NT2/D1 (cell line): ENCODE measurements at places on chromosomes 6 and 20.

DNA sequence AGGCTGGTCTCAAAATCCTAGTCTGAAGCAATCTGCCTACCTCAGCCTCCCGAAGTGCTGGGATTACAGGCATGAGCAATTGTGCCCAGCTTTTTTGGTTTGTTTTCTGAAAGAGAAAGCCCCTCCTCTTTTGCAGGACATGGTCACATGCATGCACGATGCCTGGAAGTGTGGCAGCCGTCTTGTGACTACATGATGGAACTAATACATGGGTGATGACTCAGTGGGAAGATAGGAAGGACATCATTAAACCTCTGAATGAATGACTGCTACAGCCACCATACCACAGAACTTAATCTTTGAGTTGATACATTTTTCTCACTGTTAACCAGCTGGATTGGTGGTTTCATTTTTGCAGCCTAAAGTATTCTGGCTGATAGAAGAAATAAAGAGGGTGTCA lies 13.4 kb upstream of the CTNNBL1 start:
- no peak for DNase-seq

DNA sequence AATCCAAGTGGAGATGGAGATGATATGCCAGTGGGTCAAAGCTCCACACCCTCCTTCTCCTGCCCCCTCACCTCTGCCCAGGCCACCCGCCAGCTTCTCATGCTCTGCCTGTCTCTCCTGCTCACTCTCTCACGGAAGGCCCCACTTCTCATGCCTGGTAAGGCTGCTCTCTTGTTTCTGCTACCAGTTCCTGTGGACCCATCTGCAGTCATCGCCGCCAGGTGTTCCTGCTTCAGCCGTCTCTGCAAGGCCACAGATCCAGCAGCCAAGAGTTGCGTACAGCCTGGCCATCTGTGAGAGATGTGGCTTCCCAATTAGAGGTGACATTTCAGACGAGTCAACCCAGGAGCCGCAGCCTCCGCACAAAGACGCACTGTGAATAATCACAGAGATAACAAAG lies 40.8 kb upstream of the NXT1 start:
- no peak for DNase-seq

DNA sequence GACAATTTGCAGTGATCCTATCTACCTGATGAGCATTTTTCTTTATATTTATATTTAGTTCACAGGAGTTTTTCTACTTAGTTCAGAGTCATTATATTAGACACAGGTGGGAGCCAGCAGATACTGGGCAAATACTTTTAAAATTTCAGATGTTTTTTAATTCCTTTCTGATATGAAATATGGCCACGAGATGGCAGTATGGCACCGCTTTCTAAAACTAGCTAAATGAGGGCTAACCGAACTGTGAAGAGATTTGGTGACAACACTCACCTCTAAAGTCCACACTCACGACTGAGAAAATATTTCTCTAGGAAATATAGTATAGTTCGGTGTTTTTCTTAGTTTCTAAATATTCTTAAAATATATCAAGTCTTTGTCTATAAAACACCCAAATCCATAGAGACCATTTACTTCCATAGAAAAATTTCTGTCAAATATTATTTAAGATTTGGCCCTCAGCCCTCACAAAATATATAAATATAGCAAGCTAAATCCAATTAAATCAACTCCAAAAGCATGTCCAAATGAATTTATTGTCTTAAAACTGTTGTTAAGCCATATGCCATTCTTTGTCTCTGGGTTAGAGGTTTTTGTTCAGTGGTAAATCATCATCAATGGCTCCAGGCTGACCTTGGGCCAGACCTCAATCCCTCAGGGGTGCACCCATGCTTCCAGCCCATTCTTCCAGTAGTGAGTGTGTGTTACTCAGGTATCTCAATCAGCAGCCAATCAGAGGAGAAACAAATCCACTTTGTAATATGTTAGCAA lies 63.6 kb downstream of the HUS1B start:
- no peak for DNase-seq

- no peak for DNase-seq
These were observed 62.3 kb upstream of the ENPP5 start for GRCh38 chr6:46233129-46233528.
